ENCODE measurements at places on chromosomes 5 and 9.
A peak's percentile ranks its signal among the peaks of the same experiment; 100 is the strongest.

DNA sequence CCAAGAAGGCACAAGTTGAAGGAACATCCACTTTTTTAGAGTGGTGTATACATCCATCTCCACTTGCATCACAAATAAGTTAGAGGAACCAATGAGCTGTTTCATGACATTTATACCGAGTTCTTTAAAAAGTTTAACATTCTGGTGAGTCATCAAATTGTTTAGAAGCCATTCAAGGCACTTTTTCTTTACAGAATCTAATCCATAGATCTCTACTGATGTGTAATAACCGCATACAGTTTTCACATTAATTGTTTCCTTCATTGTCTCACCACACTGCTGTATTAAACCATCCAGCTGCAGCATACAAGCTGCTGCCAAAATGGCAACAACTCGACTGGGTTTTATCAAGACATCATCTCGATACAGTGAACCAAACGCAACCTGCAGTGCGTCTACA lies 744 bp downstream of the GMCL2 start:
- DNase-seq, result no peak

DNA sequence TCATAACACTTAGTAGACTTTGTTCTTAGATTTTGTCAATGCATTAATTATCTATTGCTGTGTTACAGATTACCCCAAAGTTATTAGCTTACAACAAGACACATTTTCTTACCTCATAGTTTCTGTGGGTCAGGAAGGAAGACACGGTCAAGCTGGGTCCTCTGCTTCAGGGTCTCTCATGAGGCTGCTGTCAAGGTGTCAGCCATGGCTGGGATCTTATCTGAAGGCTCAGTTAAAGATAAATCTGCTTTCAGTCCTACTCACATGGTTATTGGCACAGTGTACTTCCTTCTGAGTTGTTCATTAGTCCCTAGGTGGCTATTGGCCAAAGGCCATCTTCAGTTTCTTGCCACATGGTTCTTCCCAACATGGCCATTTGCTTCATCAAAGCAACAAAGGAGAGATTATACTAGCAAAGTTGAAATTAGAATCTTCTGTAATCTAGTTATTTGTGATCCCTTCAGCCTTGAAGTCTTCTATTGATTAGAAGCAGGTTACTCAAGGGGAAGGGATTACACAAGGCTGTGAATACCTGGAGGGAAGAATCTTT lies 25.2 kb downstream of the TDRD7 start:
- no peak for DNase-seq

DNA sequence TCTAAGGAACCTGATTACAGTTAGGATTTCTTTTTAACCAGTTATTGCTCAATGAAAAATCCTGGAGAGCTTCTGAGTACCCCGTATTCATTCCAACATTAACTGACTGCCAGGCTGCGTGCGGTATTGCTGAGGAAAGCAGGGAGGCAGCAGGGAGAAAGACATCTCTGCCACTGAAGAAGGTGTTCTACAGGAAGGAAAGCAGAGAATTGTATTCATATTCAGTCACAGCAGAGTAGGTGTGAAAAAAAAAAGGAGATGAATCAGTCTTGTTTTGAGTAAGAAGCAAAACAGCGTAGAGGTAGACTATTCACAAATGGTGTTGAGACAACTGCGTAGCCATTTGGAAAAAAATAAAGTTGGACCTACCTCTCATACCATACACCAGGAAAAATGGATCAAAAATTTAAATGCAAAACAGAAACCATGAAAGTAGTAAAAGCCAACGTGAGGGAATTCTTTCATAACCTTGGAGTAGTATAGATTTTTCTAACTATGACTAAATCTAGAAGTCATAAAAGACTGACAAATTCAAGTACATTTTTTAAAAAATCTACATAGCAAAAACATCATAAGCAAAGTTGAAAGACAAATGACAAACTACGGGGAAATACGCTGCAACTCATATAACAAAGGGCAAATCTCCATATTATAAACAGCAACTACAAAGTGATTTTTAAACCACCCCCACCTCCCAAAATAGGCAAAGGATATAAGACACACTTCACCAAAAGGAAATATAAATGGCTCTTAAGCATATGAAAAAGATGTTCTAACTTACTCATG lies 9.9 kb upstream of the NR4A3 start:
- no peak for DNase-seq

- DNase-seq, result peak; percentile 35
Measured at GRCh38 chr9:9790216-9790872, 822.5 kb downstream of the PTPRD start.

DNA sequence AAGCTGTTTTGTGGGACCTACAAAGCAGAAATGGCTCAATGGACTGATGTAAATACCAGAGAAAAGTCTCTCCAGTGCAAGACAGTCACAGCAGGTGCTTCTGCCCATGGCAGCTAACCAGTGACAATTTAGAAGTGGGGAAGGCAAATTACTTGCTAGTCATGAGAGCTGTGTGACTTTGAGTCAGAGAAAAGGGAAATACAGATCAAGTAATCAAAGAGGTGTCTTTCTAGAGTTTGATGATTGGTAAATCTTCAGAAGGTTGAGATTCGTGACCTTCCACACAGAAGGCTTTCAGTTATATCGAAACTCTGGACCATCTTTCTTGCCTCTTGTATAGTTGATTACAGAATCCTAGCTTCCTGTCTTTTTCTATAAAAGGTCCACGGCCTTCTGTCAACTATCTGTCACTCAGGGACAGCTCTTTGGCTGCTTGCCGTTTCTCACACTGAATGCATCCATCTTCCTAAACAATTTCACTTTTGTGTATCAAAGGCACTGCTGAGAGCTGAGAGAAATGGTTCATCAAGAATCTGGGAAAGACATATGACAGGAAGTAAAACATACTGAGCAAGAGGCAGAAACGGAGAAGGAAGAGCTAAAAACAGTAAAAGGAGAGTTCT lies 993.9 kb upstream of the ACO1 start:
- no peak for DNase-seq

- no peak for DNase-seq
Measured at GRCh38 chr5:120368923-120369715, 95.0 kb upstream of the PRR16 start.

DNA sequence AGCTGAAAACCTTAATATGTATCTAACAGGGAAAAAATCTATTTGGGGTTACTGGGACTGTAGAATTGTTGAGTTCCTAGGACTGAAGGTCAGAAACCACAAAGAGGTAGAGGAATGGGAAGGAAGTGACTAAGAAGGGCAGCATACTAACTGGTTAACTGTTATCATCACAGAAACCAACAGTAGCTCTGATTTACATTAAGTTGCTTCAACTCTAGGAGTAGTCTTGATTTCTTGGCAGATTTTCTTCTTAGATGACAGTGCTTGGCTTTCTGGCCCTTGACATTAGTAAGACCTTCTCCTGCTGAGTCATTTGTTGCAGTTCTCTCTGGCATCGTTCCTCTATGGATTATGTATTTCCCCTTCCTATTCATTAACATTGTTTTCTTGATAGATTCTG lies 116.1 kb upstream of the RASA1 start:
- no peak for DNase-seq

GRCh38 chr9:14529054-14529453 lies 164.2 kb downstream of the ZDHHC21 start:
- no peak for DNase-seq

DNA sequence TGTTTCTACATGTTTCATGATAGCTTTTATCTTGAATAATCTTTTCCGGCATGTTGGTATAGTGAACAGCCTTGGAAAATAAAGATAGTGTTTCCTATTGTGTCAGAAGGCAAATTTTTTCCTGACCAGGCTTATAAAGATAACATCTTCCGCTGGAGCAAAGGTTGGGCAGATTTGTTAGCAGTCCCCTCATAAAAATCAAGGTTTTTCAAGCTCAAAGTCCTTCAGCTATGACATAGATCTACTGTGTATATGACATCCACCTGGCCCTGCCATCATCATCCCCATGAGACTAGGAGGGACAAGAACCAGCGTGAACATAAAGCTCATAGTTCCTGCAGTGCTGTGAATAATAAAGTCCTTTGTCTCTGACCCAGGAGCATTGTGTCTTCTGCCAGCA lies 30.4 kb upstream of the OTULINL start:
- no peak for DNase-seq

- no peak for DNase-seq
Measured at GRCh38 chr5:143796753-143797152, 15.2 kb upstream of the HMHB1 start.

- DNase-seq, result no peak
Measured at GRCh38 chr5:138096997-138097828, 13.4 kb downstream of the WNT8A start.

- no peak for DNase-seq
Measured at GRCh38 chr5:168837852-168838251, 258.7 kb upstream of the PANK3 start.

GRCh38 chr5:118257066-118257465 lies 731.3 kb downstream of the DTWD2 start:
- peak; percentile 4 for DNase-seq

GRCh38 chr5:68285851-68286611 lies 70.5 kb downstream of the PIK3R1 start:
- peak; percentile 59 for DNase-seq

GRCh38 chr5:154465169-154465568 lies 12.9 kb downstream of the HAND1 start:
- no peak for DNase-seq

GRCh38 chr9:9392755-9393154 lies 1220.0 kb downstream of the PTPRD start:
- no peak for DNase-seq
